ENCODE measurements at places on chromosomes 4 and X.

- no peak for DNase-seq
These were observed 24.4 kb upstream of the IRAK1 start for GRCh38 chrX:154044091-154044490.

DNA sequence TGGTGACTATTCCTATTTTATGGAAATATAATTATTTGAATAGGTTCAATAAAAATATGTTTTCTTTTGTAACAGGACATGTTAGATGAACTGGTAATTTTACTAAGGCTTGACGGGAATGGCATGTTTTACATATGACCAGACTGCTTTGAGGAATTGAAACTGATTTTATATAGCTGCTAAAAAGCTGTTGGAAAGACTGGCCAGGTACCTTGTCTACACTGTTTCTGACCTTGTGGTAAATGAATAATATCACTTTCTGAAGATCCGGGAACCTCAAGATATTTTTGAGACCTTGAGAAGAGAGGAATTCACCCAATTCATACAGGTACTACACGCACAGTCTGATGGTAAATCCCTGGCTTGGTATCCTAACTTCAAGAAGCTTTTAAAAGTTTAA, 42.1 kb upstream of the USP46 start:
- no peak for DNase-seq

GRCh38 chr4:35151816-35152572, 1092.3 kb downstream of the ARAP2 start:
- DNase-seq, result peak; percentile 54

DNA sequence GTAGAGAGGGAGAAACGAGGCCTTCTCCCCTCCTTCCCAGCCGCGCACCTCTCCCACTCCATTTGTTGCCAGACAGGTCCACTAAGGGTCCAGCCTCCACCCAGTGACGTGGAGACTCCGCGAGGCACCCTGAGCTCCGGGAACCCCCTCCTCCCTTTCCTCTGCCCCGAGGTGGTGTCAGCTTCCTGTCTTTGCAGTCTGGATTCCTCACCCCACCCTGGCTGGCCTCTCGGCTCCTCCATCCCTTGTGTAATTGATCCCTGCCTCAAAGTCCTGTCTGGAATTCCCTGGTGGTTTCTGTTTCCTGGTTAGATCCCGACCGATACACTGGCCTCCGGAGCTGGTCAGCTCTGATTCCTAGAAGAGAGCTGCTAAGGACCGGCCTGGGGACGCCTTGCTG, 105.9 kb upstream of the SCOC start:
- DNase-seq, result no peak

DNA sequence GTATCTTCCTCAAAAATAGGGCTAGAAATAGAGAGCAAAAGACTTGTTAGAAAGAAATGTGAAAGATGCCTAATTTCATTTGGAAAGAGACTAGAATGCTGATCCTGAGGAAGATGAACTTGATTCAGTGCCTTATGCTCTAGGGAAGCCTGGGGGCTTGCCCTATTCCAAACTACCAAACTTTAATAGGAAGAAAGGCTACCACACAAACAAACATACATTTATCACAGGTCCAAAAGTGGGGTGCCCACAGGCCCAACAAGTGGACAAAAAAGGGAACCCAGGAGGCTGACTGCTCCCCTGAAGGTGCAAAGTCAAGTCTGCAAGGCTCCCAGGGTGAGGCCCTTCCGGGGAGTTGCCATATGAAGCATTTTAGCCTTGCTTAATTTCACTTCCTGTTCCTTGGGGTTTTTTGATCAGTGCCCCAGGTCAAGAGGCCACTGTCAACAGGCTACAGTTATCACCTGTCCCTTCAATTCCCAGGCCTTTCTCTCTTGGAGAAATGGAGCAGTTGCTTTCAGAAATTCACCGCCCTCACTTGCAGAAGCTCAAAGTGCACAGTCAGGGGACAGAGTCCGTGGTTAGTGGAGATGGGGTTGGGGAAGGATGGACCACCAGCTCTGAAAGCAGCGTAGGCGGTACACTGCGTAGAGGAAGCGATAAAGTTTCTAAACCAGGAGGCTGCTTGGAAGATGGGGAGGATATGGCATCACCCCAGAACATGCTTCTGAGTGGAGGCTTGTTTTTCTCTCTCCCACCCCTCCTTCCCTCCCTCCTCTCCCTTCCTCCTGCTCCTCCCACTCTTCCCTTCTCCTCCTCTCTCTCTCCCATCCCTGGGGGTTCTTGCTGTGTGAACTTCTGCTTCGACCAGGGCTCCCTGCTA, 36.4 kb downstream of the TMEM154 start:
- no peak for DNase-seq

GRCh38 chr4:168593399-168593798, 96.5 kb downstream of the PALLD start:
- no peak for DNase-seq

DNA sequence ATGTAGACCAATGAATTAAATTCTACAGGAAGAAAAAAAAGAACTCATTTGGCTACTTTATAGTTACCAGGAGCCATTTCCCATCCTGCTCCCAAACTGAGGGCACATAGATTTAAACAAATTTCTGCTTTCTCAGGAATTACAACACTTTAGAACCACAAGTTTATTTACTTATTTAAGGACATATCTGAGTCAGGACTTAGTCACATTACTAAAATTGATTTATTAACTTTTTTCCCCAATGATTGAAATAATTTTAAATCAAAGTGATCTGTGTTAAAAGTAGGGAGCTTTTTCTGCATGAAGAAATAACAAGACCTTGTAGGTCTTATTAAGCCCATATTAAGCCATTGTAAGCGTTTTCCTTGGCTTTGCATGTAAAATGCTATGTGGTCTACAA, 291.0 kb upstream of the HAND2 start:
- DNase-seq, result no peak

- DNase-seq, result no peak
These were observed 211.2 kb downstream of the GBA3 start for GRCh38 chr4:22903913-22904312.
